Ovary (tissue), 10 donors: ENCODE measurements at places on chromosomes 13 and 19.

- peak within 1 kb of the TSS; percentile 59 for H3K4me3 ChIP-seq
- H3K27ac ChIP-seq = peak within 1 kb of the TSS; percentile 66
- no peaks in the 10 kb centered on the region for H3K36me3 ChIP-seq
- H3K4me1 ChIP-seq = no peaks in the 10 kb centered on the region
Observed at GRCh38 chr19:52369559-52370340, at the start of gene ZNF880. Gene ZNF880, plus strand, starts transcription at chr19:52369923. Its CDS starts 43 bp downstream, at chr19:52369966.

- H3K36me3 ChIP-seq = no peaks in the 10 kb centered on the region
- H3K27me3 ChIP-seq = no peaks in the 10 kb centered on the region
- H3K4me3 ChIP-seq = no peak overlapping the region
- H3K4me1 ChIP-seq = no peaks in the 10 kb centered on the region
Observed at GRCh38 chr13:60754211-60755090, 357.4 kb downstream of the TDRD3 start.

DNA sequence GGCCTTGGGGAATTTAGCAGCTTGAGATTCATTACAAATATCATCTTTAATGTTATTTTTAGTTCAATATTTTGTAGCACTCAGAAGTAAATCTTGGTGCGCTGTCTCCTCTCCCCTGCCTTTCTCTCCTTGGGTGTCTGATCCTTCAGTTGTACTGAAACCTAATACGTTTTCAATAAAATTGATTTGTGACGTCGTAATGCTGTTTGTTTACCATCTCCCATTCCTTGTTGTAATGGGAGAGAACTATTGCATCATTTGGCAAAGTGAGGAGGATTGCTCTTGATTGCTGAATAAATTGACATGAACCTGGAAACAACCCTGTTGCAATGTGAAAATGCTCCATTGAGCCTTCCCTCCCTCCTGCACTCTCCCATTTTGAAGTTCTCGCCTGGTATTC is 43.2 kb upstream of the TSHZ3 start:
- H3K36me3 ChIP-seq = no peaks in the 10 kb centered on the region
- no peaks in the 10 kb centered on the region for H3K4me1 ChIP-seq
- no peak overlapping the region for H3K4me3 ChIP-seq
- DNase-seq = no peak
- H3K27ac ChIP-seq = no peak overlapping the region

- no peak for DNase-seq
- H3K4me3 ChIP-seq = no peak overlapping the region
- H3K27me3 ChIP-seq = no peaks in the 10 kb centered on the region
- peaks cover 12% of the 10 kb centered on the region for H3K4me1 ChIP-seq
- no peak overlapping the region for H3K27ac ChIP-seq
- no peaks in the 10 kb centered on the region for H3K36me3 ChIP-seq
Observed at GRCh38 chr13:113650731-113651148, 7.3 kb downstream of the ATP4B start.

GRCh38 chr13:101026736-101027398 is 352.3 kb upstream of the TMTC4 start:
- DNase-seq = no peak
- no peaks in the 10 kb centered on the region for H3K4me1 ChIP-seq
- H3K27ac ChIP-seq = no peak overlapping the region
- no peaks in the 10 kb centered on the region for H3K36me3 ChIP-seq
- no peaks in the 10 kb centered on the region for H3K27me3 ChIP-seq

- H3K27ac ChIP-seq = no peak overlapping the region
- H3K36me3 ChIP-seq = no peaks in the 10 kb centered on the region
- DNase-seq = no peak
- H3K27me3 ChIP-seq = no peaks in the 10 kb centered on the region
Observed at GRCh38 chr13:85406269-85406975, 392.8 kb downstream of the SLITRK6 start.

DNA sequence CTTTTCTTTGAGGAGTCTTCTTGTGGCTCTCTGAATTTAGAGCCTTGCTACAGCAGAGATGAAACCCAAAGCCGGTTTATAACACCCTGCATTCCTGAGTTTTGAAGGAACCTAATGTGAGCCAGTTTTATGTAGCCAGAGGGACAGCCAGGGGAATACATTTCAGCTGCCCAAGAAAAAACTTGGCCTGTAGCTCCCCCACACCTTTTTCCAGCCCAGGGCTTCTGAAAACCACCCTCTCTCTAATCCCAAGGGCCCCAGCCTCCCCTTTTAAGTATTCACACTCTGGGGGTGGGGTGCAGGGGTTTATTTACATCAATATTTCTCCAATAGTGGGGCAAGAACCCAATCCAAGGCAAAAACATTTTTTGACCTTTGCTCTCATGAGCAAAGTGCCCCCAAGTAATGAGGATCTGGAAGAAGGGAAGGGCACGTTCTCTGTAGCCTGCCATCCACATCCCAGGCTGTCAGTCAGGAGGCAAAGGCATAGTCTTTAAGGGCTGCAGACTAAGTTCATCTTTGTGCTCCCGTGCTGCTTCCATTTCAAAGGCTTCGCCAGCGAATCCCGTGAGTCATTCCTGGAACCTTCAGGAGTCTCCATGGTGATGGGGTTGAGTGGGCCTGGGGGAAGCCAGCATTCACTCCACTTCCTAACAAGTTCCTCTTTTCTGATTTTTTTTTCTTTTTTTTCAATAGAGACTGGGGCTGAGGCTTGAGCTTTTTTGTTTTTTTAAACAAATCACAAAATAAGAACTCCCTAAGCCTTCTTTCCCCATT is 33.2 kb upstream of the MEDAG start:
- H3K27me3 ChIP-seq = no peaks in the 10 kb centered on the region
- H3K27ac ChIP-seq = peak overlapping the region; percentile 36
- no peak overlapping the region for H3K4me3 ChIP-seq
- peaks cover 13% of the 10 kb centered on the region for H3K4me1 ChIP-seq
- peak; percentile 71 for DNase-seq

- no peak within 1 kb of the TSS for H3K27ac ChIP-seq
- H3K4me3 ChIP-seq = peak within 1 kb of the TSS; percentile 6
- no peaks in the 10 kb centered on the region for H3K4me1 ChIP-seq
- H3K27me3 ChIP-seq = no peaks in the 10 kb centered on the region
- H3K36me3 ChIP-seq = no peaks in the 10 kb centered on the region
Observed at GRCh38 chr19:58033741-58034476, at the start of gene ZSCAN1. Gene ZSCAN1, plus strand, starts transcription at chr19:58034025. Its CDS starts 3,812 bp downstream, at chr19:58037837.

DNA sequence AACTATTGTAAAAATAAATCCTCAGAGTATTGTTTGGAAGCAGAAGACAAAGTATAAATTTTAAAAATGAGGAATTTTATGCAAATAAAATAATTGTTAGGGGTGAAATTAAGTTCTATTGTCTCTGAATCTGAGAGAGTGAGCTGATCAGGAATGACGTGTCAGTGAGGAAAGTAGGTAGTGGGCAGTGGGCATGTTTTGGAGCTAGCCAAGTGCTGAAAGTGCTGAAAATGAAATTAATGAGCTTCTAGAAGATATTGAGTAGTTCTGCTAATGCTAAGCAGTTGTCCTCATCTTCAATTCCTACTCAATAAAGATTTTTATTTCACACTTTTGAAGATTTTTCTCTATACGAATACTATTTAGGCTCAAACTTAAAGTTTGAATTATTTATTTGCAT is 1167.8 kb upstream of the PCDH20 start:
- no peak for DNase-seq
- H3K4me3 ChIP-seq = no peak overlapping the region
- no peaks in the 10 kb centered on the region for H3K4me1 ChIP-seq
- H3K27me3 ChIP-seq = no peaks in the 10 kb centered on the region

DNA sequence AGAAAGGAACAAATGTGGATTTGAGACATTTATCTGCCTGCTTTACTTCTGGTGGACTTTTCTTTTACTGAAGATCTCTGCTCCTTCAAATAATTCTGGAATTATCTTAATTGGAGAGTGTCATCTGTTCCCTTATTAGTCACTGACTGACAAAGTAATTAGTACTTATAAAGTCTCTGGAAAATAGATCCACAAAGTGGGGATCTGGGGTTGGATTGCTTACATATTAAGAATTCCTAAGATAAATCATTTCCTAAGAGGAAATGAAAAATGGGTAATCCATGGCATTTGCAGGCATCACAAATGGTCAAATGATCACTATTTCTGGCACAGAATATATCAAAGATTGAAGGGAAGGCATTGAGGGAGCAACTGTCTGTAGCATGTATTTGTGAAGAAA is 137.4 kb upstream of the SLITRK5 start:
- no peak overlapping the region for H3K27ac ChIP-seq
- no peaks in the 10 kb centered on the region for H3K36me3 ChIP-seq
- H3K4me3 ChIP-seq = no peak overlapping the region
- H3K4me1 ChIP-seq = no peaks in the 10 kb centered on the region
- no peak for DNase-seq
- no peaks in the 10 kb centered on the region for H3K27me3 ChIP-seq

DNA sequence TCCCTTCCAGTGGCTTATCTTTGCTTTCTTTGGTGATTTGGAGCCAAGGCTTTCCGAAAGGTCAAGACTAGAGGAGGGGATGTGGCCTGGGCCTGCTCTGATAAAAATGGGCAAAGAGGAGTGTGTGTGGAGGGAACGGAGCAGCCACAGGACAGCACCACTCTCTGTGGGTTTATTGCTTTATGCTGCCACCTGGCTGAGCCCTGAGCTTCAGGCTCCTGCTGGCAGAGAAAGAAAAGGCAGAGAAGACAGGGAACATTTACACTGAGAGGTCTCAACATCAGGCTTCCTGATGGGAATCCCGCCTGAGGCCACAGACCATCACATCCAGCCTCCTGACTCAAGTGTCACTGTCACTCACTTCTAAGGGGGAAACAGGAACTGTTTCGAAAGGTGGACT is 9.2 kb upstream of the GSX1 start:
- no peak for DNase-seq
- H3K36me3 ChIP-seq = no peaks in the 10 kb centered on the region
- H3K4me3 ChIP-seq = no peak overlapping the region
- no peaks in the 10 kb centered on the region for H3K4me1 ChIP-seq

- H3K36me3 ChIP-seq = no peaks in the 10 kb centered on the region
- H3K27ac ChIP-seq = no peak overlapping the region
- no peaks in the 10 kb centered on the region for H3K4me1 ChIP-seq
- H3K4me3 ChIP-seq = no peak overlapping the region
- no peak for DNase-seq
- no peaks in the 10 kb centered on the region for H3K27me3 ChIP-seq
Observed at GRCh38 chr13:73653688-73654087, 480.5 kb downstream of the KLF12 start.

DNA sequence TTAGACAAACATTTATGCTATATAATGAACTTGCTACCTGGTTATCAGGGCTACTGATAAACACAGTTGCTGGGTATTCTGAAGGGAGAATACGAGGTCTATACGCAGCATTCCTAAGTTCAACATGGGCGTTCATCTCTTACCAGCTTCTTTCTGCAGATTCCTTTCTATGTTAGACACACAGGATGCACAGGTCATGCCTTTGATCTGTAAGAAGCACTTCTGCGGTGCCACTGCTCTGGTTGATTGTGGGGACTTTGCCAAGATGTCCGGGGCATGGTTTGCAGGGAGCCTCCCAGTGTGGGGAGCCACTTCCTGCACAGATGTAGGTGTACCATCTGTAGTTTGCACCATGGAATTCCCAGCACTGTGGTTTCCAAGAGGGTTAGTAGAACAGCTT is 40.9 kb downstream of the ATP7B start:
- no peak overlapping the region for H3K4me3 ChIP-seq
- H3K36me3 ChIP-seq = no peaks in the 10 kb centered on the region
- H3K4me1 ChIP-seq = no peaks in the 10 kb centered on the region
- no peak for DNase-seq
